ENCODE measurements at places on chromosomes 16 and 17.

DNA sequence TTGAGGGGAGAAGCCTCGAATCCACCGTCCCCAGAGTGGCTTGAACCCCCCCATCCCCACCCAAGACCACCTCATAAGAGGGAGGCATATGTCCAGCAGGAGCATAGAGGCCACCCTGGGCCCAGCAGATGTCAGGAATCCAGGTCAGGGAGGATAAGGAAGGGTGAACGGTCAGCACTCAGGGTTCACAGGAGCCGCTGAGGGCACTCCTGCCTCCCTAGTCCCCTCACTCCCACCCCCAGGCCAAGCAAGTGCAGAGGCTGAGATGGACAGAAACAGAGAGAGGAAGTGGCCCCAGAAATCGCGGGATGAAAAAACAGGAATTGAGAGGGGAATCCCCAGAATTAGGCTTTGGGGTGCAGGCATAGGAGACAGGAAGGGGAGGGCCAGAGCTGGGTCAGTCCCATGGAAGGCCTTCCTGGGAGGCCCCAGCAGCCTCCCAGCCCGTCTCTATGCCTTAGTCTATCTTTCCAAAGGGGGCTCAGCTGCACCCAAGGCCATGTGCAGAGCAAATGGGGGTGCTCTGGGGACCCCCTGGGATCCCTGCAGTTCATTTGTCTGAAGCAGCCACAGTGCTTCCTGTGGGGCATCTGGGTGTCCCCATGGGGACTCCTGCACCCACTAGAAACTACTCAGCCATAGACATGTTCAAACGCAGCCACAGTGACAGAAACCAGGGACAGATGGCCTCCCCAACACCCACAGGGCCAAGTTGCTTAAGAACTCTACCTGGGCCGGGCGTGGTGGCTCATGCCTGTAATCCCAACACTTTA, 1.7 kb downstream of the CMTM3 start:
- no peak for DNase-seq

- DNase-seq: no peak
These were observed 3.4 kb upstream of the NTN3 start for GRCh38 chr16:2467528-2468232.

- DNase-seq: no peak
These were observed 9.4 kb downstream of the MLKL start for GRCh38 chr16:74691093-74691855.

DNA sequence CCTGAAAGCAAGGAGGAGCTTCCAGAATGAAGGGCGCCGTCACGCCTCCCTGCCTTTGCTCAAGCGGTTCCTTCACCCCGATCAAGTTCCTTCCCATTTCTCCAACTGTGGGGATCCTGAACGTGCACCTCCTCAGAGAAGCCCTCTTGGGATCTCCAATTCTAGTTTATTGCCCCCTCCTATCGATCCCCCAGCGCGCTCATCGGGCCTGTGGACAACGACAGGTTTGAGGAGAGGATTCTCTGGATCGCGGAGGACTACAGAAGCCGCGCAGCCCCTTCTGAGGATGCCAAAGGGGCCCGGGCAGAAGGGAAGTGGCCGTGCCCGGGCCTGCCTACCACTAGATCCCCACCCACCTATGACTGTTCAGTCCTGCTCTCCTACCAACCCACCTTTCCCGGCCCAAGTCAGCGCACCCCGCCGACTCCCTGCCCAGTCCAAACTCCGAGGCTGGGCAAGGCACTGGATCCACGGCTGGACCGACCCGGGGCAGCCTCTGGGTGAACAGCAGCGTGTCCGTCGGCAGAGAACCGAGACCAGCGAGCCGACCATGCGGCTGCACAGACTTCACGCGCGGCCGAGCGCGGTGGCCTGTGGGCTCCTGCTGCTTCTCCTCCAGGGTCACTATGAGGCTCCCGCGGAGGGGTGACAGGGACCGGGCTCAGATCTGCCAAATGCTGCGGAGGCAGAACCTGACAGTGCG, 12.8 kb upstream of the CES3 start:
- DNase-seq: no peak

DNA sequence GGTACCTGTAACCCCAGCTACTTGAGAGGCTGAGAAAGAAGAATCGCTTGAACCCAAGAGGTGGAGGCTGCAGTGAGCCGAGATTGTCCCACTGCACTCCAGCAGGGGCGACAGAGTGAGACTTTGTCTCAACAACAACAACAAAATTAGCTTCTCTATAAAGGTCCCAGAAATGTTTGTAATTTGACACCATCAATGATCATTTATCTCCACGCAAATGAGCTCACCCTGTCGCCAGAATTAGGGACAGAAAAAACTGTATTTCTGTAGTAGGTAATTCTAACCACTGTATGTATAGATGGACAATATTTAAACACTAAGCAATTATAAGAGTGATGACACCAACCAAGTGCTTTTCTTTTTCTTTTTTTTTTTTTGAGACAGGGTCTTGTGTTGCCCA, 10.7 kb downstream of the C17orf78 start:
- no peak for DNase-seq

- no peak for DNase-seq
These were observed 88.8 kb downstream of the ZDHHC7 start for GRCh38 chr16:84922351-84923120.

DNA sequence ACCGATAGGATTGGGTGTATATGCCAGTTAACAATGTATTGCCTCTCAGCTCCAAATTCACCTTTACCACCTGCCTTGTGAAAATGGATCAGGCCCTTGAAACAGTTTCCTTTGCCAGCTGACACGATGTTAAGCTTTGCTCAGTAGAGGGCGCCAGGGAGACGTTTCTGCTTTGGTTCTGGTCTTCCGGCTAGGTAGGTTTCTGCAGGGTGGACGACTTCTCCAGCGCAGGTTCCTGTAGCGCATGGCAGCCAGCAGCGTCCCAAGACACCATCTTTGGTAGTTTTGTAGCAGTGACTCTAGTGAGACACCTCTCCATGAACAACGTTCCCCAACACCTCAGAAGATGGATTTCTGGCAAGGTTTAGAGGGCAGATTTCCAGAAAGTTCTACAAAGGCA, 24.0 kb downstream of the SYCE1L start:
- DNase-seq: no peak

DNA sequence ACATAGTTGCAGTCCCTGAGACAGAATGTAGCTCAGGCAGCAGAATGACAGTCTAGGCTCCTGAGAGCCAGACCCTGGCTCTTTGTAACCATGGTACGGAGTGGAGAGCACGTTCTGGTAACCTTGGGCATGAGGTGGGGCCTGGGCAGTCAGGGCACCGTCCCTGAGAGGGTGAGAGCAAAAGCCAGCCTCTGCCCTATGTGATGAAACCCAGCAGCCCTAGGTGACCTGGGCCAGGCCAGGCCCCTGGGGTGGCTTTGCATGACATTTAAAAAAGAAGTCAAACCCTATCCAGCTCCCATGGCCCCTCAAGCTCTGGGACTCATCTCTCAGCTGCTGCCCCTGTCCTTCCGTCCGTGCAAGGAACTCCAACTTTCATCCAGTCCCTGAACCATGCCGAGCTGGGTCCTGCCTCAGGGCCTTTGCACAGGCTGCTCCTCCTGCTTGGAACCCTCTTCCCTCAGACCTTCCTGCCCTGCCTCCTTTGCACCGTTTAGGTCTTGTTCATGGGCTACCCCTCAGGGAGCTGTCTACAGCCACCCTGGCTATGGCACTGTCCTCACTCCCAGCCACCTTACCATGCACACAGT, 188.6 kb downstream of the NTN1 start:
- DNase-seq: no peak

DNA sequence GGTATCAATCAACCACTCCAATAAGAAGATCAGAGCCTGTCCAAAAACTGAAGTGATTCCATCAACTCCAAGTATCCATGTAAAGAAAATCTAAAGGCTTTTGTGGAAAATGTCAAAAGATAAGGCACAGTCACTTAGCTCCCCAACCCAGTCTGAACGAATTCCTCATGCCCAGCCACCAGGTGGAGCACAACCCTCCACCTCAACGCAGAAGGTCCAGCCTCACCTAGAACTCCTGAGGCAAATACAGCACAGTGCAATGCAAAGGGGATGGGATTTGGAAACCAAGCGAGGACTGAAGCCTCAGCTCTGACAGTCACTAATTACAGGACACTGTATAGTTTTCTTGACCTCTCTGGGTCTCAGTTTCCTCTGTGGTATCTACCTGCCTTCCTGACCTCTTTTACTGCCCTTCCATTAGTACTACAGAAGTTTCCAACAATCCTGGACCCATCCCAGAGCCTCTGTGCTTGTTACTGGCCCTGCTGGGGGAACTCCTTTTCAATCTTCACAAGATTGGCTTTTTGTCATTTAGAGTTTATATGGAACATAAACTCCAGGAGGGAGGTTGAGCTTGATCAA, 2.0 kb downstream of the NCBP3 start:
- DNase-seq: no peak

- DNase-seq: no peak
These were observed 1.3 kb downstream of the RBBP6 start for GRCh38 chr16:24540602-24541210.

DNA sequence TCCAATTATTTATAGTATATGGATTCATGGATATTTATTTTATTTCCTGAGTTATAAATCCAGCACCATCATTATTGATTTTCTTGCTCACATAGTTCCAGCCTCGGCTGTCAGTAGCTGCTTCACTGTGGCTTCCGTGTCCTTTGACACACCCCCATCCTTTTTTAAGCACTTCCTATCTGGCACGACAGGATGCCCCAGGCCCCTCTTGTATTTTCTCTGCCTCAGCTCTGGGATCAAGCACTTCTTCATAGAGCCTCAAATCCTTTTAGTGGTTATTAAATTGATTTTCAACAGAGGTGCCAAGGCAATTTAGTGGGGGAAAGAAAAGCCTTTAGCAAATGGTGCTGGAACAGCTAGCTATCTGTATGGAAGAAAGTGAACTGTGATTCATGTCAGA, 59.8 kb downstream of the GAN start:
- no peak for DNase-seq

GRCh38 chr17:78679495-78680395, 102.3 kb downstream of the CYTH1 start:
- no peak for DNase-seq

GRCh38 chr16:81521141-81521626, 76.6 kb downstream of the CMIP start:
- DNase-seq: no peak

- DNase-seq: no peak
These were observed 42.9 kb upstream of the KSR1 start for GRCh38 chr17:27413315-27413714.

- no peak for DNase-seq
These were observed 39.4 kb upstream of the CHMP6 start for GRCh38 chr17:80952291-80952690.

- DNase-seq: no peak
These were observed 17.6 kb downstream of the SPAG9 start for GRCh38 chr17:51103050-51103449.

- DNase-seq: no peak
These were observed 26.0 kb upstream of the TMEM92 start for GRCh38 chr17:50248255-50248654.

- DNase-seq: no peak
These were observed 33.4 kb downstream of the TMEM92 start for GRCh38 chr17:50307654-50308053.

DNA sequence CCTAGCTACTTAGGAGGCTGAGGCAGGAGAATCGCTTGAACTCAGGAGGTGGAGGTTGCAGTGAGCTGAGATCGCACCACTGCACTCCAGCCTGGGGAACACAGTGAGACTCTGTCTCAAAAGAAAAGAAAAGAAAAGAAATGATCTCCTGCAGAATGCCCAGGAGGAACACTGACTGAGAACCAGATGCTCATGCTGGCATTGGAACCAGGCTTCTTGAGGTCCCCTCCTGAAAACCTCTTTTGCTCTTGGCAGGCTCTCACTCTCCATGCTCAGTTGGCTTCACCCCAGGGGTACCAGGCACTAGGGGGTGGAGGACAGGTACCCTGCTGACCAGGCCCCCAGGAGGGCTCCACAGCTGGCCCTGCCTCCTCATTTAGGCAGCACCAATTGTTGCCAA, 8.5 kb upstream of the TNFRSF17 start:
- no peak for DNase-seq

GRCh38 chr17:73803964-73804435, 159.8 kb upstream of the SDK2 start:
- DNase-seq: no peak

- no peak for DNase-seq
These were observed 103.7 kb downstream of the NPIPB5 start for GRCh38 chr16:22614271-22614947.

GRCh38 chr16:50724306-50724705, 17.6 kb upstream of the CYLD start:
- DNase-seq: no peak

GRCh38 chr16:89031715-89032659, 55.0 kb upstream of the CBFA2T3 start:
- DNase-seq: no peak

DNA sequence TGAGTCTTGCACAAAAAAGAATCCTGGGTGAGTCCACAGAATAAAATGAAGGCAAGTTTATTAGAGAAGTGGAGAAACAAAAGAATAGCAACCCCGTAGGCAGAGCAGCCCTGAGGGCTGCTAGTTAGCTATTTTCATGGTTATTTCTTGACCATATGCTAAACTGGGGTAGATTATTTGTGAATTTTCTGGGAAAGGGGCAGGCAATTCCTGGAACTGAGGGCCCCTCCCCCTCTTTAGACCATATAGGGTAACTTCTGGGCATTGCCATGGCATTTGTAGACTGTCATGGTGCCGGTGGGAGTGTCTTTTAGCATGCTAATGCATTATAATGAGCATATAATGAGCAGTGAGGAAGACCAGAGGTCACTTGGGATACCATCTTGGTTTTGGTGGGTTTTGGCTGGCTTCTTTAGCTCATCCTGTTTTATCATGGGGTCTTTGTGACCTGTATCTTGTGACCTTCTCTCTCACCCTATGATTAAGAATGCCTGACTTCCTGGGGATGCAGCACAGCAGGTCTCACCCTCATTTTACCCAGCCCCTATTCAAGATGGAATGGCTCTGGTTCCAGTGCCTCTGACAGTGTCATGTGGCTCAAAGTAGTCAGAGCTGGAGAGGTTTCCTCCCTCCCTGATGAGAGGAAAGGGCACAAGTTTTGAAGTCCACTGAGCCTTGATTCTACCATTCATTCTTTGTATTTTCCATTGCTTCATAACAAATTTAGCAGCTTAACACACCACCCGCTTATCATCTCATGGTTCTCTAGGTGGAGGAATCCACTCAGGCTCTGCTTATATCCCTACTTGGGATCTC, 55.7 kb upstream of the LGALS9 start:
- no peak for DNase-seq

GRCh38 chr16:1669698-1670097, 8.4 kb upstream of the JPT2 start:
- DNase-seq: no peak

DNA sequence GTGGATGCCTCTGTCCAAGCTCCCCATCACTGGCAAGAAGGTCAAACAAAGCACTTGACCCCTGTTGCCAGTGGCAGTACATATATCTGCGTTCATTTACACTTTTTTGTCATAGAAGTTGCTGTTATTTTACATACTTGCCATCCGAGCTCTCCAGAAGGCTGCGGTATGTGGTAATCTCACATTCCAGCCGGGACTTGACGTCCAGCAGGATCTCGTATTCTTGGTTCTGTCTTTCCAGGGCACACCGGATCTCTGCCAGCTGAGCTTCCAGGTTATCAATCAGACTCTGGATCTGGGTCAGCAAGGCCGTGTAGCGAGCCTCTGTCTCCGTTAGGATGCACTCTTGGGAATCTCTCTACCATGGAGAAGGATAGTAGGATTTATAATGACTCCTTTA, 6.6 kb downstream of the KRT39 start:
- no peak for DNase-seq
